Inflammatory macrophage treated with lipopolysaccharide for 4 hours (primary cell): ENCODE measurements at places on chromosomes 11 and 22.

DNA sequence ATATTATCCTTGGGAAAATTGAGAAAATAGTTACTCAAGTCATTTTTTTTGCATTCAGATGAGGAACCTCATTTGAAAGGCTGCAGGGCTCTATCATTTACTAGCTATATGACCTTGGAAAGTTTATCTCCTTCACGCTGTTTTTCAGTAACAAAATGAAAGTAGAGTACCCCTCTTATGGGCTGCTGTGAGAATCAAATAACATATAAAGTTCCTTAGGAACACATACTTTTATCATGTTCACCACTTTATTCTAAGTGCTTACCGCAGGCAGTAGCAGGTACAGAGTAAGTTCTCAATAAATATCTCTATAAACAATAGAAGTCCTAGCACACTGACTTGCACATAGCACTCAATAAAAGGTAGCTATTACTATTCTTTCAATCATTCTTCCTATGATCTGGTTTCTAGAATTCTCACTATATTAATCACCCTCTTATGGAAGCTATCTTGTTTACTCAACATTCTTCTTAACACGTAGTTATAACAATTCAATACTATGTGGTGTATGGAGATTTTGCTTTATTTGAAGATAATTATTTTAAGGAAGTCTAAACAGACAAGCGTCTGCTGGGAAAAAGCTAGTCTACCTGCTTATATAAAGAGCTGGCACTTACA lies 1.9 kb downstream of the C11orf71 start:
- no peak for DNase-seq

GRCh38 chr11:120108154-120108784 lies 29.6 kb downstream of the TRIM29 start:
- DNase-seq: peak; percentile 44

GRCh38 chr11:13229136-13229535 lies 48.5 kb upstream of the BMAL1 start:
- no peak for DNase-seq

GRCh38 chr22:26707581-26707980 lies 50.2 kb downstream of the MIAT start:
- DNase-seq: no peak

DNA sequence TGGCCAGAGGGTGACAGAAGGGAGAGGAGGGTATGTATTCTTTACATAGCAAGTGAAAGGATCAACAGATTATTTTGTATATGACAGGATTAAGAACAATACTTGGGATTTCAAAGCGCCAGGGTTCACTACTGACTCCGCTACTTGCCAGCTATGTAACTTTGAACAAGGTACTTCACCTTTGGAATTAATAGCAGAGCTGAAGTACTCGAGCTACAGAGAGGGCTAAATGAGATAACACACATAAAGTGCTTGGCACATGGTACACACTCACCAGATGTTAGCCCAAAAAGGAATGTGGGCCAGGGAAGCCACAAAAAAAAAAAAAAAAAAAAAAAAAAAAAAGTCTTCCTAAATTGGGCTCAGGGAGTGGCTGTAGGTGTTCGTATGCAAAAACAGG lies 408.4 kb downstream of the BUD13 start:
- no peak for DNase-seq

GRCh38 chr11:109865548-109866186 lies 227.5 kb upstream of the ZC3H12C start:
- peak; percentile 3 for DNase-seq

GRCh38 chr11:9662273-9662672 lies 1.6 kb upstream of the SWAP70 start:
- peak; percentile 94 for DNase-seq

DNA sequence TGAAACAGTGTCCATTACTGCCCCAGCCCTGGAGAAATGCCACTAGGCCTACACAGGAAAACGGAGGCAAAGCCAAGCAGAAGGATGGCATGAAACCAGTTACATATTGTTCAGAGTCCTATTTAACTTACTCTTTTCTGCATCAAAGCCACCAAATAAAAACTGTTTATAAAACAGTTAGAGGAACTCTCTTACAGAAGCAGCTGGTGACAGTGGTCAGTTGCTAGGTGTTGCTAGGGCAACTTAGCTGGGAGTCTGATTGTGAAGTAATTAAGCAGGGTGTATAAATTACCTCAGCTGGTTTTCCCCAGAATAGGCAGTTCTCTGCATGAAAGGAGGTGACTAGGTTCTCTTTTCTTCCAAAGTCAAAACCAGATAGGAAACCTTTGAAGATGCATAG lies 115.6 kb upstream of the ZBED5 start:
- peak; percentile 73 for DNase-seq

DNA sequence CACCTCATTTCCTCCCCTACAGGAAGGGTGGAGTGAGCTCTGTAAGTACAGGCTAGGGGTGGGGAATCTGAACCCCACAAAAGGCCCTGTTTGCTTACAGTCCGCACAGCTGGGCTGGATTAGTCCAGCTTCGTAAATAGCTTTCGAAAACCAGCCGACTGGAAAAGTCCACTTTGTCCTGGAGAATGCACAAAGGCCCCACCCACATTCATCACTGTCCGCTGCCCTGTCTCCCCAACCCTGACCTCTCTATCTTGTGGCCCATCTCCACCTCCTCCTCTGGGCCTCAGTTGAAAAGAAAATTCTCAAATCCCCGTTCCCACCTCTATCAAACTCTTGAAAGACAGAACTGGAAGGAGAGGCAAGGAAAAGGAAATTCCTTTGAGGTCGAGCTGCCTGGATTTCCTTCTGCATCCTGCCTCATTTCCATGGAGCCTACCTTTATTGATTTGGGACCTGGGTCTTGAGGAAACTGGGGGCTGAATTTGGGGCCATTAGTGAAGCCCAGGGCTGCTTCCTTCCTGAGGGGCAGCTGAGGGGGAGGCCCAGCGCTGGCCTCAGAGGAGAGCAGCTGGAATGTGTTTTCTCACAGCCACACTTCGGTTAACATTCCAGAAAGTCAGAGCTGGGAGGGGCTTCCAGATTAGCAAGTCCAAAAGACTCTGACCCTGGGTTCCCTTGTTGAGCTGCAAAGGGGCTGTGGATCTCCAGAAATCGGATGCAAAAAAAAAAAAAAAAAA lies 147.6 kb downstream of the FBXO7 start:
- no peak for DNase-seq

DNA sequence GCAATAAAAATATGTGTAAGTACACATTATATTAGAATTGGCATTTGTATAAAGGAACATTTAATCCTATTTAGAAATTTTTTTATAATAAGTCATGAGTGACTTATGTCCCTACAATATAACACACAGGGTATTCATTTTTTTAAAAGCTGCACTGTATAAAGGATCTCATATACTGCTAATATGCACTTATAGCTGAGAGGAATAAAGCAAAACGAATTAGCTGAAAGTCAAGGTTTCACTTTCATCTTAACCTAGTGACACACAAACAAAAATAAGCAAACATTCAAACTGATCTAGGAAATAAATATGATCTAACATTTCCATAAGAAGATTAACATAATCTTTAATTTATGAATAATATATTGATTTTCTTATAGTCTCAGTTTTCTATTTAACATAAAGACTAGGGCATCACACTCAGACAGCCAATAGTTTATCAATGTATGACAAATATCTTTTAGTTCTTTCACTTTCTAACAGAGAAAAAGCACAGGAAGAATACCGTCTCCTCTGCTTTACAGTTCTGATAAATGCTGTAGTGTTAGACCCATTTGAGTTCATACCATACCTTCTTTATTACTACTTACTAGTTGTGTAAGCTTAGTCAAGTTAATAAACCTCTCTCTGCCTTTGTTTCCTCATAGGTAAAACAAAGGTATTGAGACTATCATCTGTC lies 42.9 kb downstream of the DCDC1 start:
- no peak for DNase-seq

- peak; percentile 16 for DNase-seq
Measured at GRCh38 chr11:121636800-121637176, 184.0 kb upstream of the SORL1-AS1 start.

GRCh38 chr22:21766691-21767462 lies 31.3 kb upstream of the YPEL1 start:
- DNase-seq: no peak

- peak; percentile 83 for DNase-seq
Measured at GRCh38 chr11:34300026-34300925, 57.5 kb downstream of the ABTB2 start.

- DNase-seq: no peak
Measured at GRCh38 chr22:34943830-34944229, 122.1 kb upstream of the ISX start.

- DNase-seq: no peak
Measured at GRCh38 chr11:71086687-71087258, 165.6 kb downstream of the SHANK2 start.

GRCh38 chr11:15688351-15688792 lies 573.6 kb downstream of the INSC start:
- DNase-seq: no peak

GRCh38 chr11:121198491-121198890 lies 94.1 kb upstream of the SC5D start:
- no peak for DNase-seq

GRCh38 chr22:30830907-30831306 lies 136.2 kb downstream of the OSBP2 start:
- no peak for DNase-seq

- DNase-seq: no peak
Measured at GRCh38 chr22:29195964-29196666, 9.6 kb upstream of the EMID1 start.
